ENCODE measurements at places on chromosomes 2 and 18.
A peak's percentile ranks its signal among the peaks of the same experiment; 100 is the strongest.

- no peak for DNase-seq
Measured at GRCh38 chr2:30781961-30782533, 25.2 kb downstream of the CAPN13 start.

DNA sequence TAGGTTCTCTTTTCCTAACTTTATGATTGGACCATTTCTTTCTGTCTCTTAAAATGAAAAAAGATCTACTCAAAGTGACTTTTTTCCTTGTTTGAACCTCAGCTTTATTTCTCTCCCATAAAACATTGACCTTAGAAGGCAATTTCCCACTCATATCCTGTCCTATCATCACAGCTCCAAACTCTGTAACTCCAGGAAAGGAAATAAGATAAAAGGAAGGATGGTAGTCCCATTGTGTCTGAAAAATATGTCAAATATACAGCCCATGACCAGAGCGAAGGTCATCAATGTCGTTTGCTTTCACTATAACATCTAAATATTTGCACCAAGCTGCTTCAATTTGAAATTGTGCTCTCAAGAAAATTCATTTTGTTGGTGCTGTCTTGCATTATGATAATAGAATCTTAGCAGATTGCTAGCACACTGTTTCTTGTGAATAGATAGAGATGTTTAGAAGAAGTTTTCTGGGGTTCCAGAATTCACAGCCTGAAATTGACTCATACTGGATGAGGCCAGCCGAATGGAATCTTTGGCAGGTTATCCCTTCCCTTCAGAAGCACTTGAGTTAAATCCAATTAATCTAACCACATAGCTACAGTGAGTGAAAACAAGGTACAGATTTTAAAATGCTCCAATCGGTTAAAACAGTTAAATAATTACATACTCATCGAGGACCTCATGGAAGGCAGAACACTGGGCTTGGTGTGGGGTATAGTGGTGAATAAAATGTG, 95.1 kb downstream of the CRIM1 start:
- DNase-seq = no peak

- DNase-seq = no peak
Measured at GRCh38 chr2:190938771-190939335, 58.2 kb downstream of the GLS start.

GRCh38 chr2:2689306-2689705, 358.2 kb upstream of the MYT1L start:
- DNase-seq = peak; percentile 40

GRCh38 chr2:142478206-142478605, 347.4 kb upstream of the LRP1B start:
- no peak for DNase-seq

DNA sequence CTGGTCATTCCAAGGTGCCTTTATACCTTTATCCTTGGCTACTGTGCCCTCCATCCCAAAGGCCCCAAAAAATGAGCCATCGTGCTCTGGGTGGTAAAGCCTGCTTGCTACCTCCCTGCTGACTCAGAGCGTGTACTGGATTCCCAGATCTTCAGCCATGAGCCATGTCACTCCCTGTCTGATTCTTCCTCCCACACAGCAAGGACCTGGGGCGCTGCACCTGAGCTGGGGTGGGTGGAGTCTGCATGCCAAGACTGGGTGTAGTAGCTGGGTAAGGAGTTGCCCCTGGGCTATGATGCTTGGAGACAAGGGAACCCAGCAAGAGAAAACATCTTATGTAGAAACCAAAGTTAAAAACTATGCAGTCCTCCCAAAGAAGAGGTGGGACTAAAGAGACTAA, 37.2 kb upstream of the APCDD1 start:
- no peak for DNase-seq

DNA sequence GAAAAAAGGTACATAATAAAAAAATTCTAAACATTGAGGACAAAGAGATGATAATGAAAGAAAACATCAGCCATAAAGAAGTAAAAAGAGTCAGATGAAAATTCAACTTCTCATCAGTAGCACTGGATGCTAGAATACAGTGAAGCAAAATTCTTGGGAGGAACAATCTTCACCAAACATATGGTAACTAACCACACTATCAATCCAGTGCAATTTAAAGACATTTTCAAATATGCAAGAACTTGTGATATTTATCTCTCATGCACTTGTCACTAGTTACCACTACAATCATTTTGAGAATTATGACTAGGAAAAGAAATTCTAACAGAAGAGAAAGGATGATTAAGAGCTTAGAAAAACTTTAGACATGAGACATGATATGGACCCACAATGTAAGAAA, 127.4 kb downstream of the RTTN start:
- no peak for DNase-seq

- DNase-seq = no peak
Measured at GRCh38 chr2:131572175-131572574, 44.5 kb downstream of the CCDC74A start.

DNA sequence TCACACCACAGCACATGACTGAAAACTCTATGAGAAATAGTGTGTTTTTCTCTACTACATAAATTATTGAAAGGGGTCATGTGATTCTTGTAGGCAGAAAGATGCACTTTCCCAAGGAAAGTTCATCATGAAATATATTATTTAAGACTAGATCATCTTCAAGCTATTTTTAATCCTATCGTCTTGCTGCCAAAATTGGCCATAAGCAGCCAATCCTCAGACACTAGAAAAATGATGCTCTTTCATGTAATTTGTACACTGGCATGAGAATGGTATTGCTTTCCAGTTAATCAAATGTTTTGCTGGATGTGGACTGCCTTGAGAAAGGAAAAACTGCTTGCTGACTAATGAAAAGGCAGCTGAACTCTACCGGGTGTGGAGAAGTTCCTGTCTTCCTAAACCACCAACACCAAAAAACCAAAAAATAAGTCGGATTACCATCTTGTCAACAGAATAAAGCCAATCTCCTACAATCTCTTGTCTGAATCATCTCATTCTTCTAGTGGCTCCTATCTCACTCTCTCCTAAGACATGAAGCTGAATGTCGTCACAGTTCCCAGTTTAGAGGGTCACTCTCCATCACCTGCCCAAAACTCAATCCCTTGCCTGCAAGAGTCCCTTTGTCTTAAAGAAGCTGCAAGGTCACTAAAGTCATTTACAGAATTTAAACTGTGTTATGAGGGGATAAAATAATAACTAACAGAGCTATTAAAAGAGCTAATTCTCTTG, 5.3 kb downstream of the BCL2 start:
- DNase-seq = no peak

All from NCI-H187 treated with DMSO at 0.1 percent for 48 hours (cell line).